Hematopoietic multipotent progenitor cell treated with erythropoietin and hydrocortisone succinate and interleukin-3 and kit ligand, for 8 days (in vitro differentiated cells): ENCODE measurements at places on chromosomes 1 and 21.

- DNase-seq: no peak
Measured at GRCh38 chr1:85587841-85588240, 7.3 kb downstream of the CCN1 start.

- no peak for DNase-seq
Measured at GRCh38 chr1:31105646-31106045, 40.1 kb upstream of the PUM1 start.

DNA sequence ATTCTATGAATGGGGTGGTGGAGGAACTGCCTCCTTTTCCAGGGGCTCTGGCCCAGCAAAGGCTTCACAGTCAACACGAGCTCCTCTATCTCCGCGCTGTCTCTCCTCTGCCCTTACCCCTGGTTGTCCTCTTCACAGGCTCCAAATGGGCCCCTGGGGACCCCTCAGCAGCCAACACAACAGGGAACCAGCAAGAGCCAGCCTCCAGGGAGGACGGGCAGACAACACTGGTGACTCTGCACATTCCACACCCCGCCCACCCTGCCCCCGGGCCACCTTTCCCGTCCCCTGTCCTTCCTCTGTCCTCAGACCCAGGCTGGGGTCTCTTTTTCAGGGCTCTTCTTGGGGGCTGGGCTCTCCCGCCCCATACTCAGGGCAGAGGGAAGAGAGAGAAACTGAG, 17.5 kb upstream of the ETV3 start:
- DNase-seq: no peak

DNA sequence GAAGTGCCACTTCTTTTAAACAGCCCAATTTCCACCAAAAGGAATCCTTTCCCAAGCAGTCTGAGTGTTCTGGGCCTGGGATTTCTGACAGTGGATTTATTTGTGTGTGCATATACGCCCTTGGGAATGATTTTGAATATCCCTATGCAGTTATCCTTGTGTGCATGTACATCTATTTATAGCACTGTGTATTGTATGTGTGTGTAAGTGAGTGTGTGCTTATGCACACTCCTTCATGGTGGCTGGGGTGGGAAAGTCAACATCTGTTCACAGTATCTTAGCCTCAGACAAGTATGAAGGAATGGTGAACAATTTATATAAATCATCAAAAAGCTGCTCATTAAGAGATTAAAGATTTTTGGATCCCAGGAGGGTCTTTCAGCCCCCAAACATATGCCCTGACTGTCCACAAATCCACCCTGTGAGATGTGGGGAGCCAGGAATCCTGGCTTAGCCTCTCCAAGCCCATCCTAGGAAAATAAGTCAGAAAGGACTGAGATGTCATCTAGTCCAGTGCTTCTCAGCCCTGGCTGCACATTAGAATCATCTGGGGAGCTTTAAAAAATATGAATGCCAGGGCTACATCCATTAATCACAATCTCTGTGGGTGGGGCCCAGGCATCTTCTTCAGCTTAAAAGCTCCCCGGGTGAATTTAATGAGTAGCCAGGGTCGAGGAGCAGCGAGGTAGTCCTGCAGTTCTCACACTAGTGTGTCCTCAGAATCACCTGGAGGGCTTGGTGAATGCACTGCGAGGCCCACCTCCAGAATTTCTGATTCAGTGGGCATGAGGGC, 101.4 kb downstream of the PLXNA2 start:
- DNase-seq: no peak

DNA sequence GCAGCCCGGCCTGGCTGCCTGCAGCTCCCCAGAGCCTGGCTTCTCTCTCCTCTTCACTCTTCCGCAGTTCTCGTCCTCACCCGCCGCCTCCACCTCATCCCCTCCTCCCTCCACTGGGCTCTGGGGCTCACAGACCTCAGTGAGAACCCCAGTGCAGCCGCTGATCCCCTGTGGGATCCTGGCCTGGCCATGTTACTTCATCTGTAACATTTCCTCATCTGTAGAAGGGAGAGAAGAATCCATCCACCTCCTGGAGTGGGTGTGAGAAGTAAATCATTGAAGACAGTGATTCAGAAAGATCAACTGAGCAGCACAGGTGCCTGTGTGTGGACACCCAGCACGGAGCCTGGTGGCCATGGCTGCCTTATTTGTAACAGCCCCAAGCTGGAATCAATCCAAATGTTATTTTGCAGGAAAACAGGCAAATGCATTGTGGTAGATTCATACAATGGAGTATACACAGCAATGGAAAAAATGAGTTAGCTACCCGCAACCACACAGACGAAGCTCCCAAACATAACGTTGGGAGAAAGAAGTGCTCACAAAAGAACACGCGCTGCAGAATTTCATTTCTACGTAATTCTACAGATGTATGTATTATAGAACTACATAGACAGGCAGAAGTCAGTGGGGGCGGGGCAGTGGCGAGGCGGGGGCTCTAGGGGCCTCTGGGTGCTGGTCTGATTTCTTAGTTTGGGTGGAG, 8.7 kb downstream of the LAPTM5 start:
- no peak for DNase-seq

- no peak for DNase-seq
Measured at GRCh38 chr1:17799642-17800041, 44.5 kb downstream of the ACTL8 start.

DNA sequence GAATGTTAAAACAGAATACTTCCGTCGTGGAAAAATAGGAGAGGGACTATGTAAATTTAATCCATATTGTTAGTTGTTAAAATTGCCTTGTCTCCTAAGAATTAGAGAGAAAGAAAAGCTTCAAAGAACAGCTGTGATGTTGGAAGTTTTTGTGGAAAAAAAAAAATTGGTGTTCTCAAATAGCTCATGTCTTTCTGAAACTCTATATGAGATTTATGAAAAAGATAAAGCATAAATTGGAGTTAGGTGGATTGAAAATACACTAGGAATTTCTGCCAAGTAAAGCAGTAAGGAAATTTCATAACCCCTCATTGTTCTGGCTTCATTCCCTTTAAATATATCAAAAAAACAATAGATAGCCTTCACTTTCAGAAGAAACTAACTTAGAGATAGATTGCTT, 274.0 kb upstream of the ADAMTS5 start:
- no peak for DNase-seq

- DNase-seq: no peak
Measured at GRCh38 chr1:204343802-204344201, 15.9 kb downstream of the PLEKHA6 start.

DNA sequence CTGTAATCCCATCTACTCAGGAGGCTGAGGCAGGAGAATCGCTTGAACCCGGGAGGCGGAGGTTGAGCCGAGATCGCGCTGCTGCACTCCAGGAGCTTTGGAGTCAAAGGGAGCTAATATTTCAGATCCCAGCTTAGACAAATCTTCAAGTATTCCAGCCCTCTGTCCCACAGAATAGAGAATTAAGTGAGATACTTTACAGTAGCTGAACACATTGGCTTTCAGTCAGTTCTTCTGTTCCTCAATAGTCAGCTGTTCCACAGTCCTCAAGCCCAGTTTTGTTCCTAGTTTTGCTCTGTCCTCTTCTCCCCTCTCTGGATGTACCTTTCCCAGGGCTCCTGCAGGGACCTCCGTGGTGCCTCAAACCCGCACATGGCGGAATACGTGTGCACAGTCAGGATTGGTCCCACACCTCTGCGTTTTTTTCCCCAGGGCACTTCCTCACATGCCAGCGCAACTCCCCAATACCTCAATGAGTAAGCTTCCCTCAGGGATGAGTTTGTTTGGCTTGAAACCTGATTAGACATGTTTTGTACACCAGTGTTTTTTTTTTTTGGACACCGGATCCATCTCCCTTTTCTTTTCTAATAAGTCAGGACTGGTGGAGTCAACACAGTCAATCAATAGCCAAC, 1.2 kb downstream of the MFN2 start:
- no peak for DNase-seq

- no peak for DNase-seq
Measured at GRCh38 chr1:80594013-80594412, 1206.7 kb upstream of the ADGRL2 start.

DNA sequence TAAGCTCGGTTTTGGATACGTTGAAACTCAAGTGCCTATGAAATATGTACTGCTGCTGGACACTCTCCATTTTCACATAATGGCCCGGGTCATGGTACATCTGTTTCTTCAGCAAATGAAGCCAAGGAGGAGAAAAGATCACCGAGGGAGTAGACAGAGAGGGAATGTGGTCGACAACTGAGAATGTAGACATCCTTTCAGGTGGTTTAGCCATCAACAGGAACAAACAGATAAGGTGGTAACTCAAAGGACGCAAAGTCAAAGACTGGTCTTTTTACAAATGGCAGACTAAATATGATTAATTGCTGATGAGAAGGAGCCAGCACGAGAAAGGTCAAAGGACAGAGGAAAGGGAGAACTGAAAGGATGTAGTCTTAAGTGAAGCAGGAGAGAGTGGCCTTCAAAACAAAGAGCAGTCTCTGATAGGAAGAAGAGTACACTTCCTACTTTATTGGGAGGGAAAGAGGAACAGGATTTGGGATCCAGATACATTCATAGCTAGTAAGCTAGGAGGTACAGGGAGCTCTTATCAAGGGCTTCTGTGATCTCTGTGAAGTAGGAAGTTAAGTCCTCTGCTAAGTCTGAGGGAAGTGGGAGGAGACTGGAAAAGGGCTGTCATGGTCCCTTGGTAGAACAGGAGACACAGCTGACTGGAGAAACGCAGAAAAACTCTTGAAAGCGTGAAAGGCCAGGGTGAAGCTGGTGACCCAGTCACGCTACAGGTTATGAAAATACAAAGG, 28.3 kb downstream of the NUP133 start:
- DNase-seq: no peak

GRCh38 chr21:31671931-31672330, 12.4 kb downstream of the SOD1 start:
- no peak for DNase-seq

GRCh38 chr21:45386728-45387371, 18.1 kb upstream of the COL18A1 start:
- DNase-seq: peak; percentile 39

DNA sequence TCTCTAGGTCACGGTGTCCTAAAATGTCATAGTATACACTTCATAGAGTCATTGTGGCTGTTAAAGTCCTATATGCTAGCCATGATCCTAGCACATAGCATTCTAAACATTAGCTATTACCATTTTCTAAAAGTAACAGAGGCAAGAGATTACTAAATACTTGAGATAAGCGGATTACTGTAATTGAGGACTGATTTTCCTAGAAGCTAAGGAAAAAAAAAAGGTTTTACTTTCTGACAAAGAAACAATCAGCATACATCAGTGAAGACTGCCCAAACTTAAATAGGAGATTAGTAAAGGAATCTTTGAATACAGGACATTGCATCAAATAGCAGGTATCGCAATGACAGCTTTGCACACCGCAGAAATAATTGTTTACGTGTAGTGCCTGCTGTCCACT, 91.3 kb upstream of the HNRNPU start:
- DNase-seq: no peak

DNA sequence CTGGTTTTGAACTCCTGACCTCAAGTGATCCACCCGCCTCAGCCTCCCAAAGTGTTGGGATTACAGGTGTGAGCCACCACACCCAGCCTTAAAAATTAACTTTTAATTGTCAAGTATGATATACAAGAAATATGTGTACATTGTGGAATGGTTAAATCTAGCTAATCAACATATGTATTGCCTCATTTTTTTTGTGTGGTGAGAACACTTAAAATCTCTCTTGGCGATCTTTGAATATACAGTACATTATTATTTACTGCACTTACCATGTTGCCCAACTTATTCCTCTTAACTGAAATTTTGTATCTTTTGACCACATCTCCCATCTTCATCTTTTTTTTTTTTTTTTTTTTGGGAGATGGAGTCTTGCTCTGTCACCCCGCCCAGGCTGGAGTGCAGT, 23.3 kb downstream of the THRAP3 start:
- DNase-seq: no peak

DNA sequence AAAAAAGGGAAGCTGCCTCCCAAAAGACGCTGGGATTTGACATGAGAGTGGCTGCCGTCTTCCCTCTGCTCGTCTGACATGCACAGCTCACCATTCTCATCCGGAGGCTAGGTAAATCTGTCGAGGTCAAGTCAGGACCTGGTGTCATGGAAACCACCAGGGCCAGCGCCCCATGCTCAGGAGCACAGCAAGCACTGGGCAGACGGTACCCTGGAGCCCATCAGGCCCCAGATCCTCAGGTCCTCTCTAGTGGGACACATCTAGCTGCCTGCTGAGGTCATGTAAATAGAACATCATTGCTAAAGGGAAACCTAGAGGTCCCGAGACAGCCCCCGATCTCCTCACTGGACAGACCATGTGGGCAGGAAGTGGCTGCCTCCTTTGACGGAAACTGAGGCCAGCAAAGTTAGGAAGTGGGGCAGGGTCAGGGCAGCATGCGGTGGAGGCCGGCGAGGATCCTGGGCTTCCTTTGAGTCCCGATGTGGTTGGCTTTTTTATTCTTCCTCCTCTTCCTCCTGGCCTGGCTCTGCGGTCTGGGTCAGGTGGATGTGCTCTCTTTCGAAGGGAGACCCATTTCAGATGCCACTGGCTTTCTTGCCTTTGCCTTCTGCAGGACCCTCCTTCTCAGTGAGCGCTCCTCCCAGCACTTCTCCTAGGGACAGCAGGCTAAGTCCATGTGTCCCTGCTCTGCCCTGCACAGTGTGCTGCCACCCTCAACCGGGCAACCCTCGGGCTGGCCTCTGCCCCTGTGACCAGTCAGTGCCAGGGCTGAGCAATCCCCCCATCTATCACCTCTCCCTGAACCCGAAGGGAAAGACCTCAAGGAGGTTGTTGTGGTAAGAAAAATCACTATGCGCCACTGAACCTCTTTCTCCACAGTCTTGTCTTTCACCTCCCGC, 5.9 kb downstream of the AGT start:
- no peak for DNase-seq

DNA sequence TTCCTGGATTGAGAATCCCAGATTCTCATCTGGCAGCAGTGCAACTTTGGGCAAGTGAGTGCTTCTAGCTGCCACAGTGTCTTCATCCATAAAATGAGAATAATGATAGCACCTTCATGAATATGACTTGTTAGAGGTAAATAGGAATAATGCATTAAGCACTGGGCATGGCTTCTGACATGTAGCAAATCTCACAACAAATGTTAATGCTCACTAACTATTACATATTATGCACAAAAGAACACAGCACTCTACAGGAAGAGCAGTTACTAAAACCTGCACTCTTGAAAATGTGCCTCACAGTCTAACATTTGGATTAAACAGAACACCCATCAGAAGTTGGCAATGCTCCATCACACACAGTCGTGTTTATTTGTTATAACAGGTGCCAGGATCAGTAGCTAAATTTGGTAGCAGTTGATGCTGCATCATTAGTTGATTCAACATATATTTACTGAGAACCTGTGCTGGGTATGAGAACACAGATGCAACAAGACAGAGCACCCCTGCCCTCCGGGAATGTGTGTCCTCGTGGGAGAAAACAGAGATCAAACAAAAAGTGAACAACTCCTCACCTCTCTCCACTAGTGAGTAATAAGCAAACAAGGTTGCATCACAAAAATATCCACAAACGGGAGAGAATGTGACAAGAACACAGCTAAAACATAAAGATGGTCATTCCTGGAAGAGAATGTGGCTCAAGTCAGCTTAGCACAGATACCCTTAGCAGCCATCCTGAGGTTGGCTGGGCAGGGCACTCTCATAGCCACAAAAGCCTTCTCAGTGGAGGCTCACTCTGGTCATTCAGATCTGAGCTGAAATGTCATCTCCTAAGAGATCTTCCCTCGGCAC, 26.2 kb upstream of the LBR start:
- no peak for DNase-seq

- no peak for DNase-seq
Measured at GRCh38 chr1:74478979-74479378, 33.4 kb downstream of the LRRC53 start.
